ENCODE measurements at places on chromosomes 11 and 22.
A peak's percentile ranks its signal among the peaks of the same experiment; 100 is the strongest.

GRCh38 chr11:6129635-6130034 lies 22.2 kb downstream of the OR56B4 start:
- no peak for DNase-seq

GRCh38 chr22:37571258-37571991 lies 8.5 kb downstream of the LGALS2 start:
- DNase-seq: no peak

GRCh38 chr22:39955675-39956074 lies 4.5 kb upstream of the TMA7B start:
- DNase-seq: no peak

DNA sequence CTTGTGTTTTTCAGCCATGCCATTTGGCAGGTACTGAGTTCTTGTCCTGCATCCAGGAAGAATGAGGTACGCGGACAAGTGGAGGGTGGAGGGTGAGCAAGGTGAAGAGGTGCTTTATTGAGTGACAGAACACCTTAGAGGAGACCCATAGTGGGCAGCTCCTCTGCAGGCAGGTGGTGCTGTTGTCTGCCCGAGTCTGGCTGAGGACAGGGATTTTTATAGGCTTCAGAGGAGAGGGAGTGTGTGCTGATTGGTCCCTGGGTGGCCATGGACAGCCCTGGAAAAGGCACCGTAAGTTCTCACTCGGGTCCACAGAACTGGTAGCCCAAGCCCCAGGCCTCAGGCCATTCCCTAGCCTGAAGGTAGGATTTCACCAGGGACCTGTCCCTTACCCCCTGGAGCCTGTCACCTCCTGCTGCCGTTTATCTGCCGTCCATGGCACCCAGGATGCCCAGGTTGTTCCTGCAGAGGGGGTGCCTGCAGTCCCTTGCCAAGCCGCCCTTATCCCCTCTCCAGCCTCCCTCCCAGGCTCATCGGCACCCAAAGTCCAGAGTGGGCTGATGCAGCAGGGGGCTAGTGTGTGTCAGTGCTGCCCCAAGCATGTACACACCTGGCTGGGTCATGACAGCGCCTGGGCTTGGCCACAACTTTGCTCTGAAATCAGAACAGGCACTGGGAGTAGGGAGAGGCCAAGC lies 213.6 kb downstream of the LRRC4C start:
- no peak for DNase-seq

GRCh38 chr11:69369210-69369825 lies 75.4 kb downstream of the MYEOV start:
- DNase-seq: no peak

DNA sequence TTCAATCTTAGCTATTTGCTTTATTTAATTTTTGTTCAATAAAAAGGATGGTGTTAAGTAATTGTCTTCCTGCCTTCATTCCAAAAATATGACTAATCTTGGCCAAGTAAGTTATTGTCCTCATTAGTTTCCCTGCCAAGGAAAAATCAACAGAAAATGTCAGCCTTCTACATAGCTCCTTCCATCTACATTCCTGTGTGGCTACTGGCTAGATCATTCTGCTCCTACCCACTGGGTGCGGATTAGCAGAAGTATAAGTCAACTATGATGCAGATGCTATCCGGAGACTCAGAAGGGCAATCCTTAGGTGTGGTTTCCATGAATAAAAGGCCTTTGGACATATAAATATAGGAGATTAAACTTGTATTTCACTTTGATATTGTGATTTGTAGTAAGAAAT lies 154.4 kb downstream of the SBF2 start:
- DNase-seq: no peak

DNA sequence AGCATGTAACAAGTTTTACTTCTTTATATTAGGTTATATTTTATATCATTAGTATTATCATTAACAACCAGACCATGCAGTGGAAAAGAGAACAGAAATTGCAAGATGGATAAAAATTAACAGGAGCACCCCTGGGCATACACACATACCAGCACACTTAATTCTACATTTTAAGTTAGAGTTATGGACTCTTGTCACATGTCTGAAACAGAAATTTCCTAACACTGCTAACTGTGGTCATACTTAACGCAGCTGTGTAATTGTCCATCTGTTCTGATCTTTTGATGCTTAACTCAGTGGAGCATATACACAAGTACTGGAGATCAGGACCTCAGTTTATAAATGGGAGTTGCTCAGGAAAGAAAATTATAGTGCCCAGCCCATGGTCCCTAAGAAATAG lies 358 bp downstream of the OR52H1 start:
- no peak for DNase-seq

GRCh38 chr11:69874984-69875624 lies 55.9 kb upstream of the FGF3 start:
- no peak for DNase-seq

- no peak for DNase-seq
These were observed 71.9 kb upstream of the HORMAD2 start for GRCh38 chr22:30008401-30008800.

DNA sequence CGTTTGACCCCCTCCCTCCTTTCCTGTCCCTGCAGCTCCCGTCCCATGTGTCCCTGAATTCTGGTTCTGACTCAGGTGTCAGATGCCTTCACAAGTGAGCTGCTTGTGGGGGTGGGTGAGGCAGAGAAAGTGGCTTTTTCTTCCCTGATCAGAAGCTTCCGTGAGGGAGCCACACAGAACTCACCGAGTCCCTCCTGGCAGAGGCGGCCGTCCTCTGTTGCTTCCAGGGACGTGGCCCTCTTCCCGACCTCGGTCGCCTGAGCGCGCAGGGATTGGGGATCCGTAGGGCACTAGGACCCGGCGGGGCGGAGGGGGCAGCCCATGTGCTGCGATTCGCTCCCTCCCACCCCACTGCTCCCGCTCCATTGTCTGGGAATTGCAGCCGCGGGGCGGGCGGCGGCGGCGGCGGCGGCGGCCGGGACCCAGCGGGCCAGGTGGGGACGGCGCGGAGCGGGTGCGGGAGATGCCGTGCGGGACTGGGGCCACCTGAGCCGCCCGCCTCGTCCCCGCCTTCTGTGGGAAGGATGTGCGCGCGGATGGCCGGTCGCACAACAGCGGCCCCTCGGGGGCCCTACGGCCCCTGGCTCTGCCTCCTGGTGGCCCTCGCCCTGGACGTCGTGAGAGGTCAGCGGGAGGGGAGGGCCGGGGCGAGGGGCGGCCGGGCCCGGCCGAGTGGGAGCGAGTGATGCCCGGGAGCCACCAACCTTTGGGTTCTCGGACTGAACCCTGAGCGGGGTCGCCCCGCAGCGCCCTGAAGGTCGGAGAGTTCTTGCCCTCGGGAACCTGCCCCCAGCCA lies at the start of gene TMEM132A:
Gene TMEM132A, plus strand, starts transcription at position 351 of the 796 bp plus-strand sequence. Its CDS starts 174 bp downstream, at position 525.
- no peak for DNase-seq

GRCh38 chr11:7846003-7846402 lies 49.3 kb upstream of the OR5P2 start:
- no peak for DNase-seq

- no peak for DNase-seq
These were observed 22.6 kb upstream of the MGAT3 start for GRCh38 chr22:39434243-39434653.

DNA sequence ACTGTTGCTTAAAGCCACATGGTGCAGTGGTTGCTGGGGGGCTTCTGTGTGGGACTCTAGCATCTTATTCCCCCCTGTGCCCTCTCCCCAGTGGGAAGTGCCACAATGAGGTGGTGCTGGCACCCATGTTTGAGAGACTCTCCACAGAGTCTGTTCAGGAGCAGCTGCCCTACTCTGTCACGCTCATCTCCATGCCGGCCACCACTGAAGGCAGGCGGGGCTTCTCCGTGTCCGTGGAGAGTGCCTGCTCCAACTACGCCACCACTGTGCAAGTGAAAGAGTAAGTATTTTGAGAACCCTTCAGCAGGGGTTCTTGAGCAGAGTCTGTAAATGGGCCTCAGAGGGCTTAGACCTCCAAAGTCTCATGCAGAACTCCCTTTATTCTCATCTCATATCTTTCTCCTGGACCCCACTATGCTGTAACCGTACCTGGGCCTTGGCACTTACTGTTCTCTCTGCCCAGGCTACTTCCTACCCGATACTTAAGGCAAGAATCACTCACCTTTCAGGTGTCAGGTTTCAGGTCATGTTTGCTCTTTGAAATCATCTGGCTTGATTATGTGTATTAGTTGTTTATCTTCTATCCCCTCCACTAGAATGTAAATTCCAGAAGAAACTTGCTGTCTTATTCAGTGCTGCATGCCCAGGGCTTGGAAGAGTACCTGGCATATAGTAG lies 32.4 kb downstream of the PIK3IP1 start:
- no peak for DNase-seq

- DNase-seq: no peak
These were observed 75.6 kb upstream of the APOA1 start for GRCh38 chr11:116913000-116913399.

DNA sequence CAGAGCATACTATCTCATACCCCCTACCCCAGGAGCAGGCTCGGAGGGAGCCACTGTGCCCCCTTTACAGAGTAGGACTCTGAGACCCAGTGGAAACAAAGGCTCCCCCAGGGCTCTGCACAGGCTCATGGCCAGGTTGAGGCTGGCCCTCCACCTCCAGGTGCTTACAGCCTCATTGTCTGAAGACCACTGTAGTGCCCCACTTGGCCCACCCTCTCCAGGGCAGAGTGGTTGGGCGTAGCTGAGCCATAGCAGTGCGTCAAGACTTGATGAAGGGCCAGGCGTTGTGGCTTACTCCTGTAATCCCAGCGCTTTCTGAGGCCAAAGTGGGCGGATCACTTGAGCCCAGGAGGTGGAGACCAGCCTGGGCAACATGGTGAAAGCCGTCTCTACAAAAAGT lies 1.7 kb downstream of the ANKRD13D start:
- DNase-seq: no peak

DNA sequence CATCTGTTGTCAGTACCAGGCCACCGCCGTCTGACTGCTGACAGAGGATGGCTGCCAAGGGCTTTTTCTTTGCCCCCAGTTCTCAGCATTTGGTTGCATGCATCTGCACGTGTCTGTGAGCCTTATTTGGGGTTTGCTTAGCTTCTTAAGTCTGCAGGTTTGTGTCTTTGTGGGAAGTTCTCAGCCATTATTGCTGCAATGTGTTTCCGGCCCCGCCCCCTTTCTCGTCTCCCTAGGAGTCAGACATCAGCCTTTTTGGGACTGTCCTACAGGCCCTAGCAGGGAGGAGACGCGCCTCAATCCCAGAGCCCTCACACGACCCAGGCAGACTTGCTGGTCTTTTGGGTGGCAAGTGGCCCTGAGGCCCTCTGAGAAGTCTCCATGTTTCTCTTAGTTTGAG lies 8.0 kb downstream of the MOB2 start:
- DNase-seq: no peak

DNA sequence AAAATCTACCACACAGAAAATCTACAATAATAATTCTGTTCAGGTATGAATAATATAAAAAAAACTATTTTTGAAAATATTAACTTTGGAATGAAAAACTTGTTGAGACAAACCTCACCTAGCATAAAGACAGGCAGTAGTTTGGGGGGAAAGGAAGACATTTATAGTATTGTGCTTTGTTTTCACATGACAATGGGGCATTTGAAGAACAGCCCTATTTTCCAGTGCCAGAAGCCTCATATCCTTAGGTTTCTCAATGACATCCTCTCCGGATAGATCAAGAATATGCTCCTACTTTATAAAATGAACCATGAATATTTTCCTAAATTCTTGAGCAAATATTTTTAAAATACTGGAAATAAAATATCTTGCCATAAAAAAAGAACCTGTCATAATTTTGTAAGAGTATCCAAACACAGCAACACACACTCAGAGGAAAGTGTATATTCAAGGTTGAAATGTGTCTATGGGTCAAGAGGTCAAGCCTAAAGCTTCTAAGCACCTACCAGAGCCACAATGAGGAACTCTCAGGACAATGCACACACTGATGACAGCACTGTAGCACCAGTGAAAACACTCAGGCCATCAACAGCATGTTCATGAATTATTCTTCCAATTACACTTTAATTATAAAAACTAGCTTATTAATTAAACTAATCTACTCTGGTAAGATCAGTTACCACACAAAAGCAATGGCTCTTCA lies 68.7 kb downstream of the MRTFA start:
- no peak for DNase-seq

GRCh38 chr11:108805030-108805429 lies 140.2 kb downstream of the DDX10 start:
- DNase-seq: no peak

- peak; percentile 29 for DNase-seq
These were observed 89.8 kb downstream of the RPS6KA4 start for GRCh38 chr11:64448599-64449380.

- DNase-seq: no peak
These were observed 62.0 kb downstream of the PACS1 start for GRCh38 chr11:66131937-66132632.

GRCh38 chr11:126879516-126879915 lies 121.1 kb downstream of the KIRREL3 start:
- no peak for DNase-seq

GRCh38 chr11:129881570-129882170 lies 13.7 kb downstream of the NFRKB start:
- DNase-seq: no peak

- no peak for DNase-seq
These were observed 12.5 kb downstream of the SLC6A5 start for GRCh38 chr11:20611892-20612291.

- DNase-seq: no peak
These were observed 234.0 kb downstream of the ST3GAL4 start for GRCh38 chr11:126589492-126589803.

- no peak for DNase-seq
These were observed 55.3 kb downstream of the NFAM1 start for GRCh38 chr22:42376711-42377554.

DNA sequence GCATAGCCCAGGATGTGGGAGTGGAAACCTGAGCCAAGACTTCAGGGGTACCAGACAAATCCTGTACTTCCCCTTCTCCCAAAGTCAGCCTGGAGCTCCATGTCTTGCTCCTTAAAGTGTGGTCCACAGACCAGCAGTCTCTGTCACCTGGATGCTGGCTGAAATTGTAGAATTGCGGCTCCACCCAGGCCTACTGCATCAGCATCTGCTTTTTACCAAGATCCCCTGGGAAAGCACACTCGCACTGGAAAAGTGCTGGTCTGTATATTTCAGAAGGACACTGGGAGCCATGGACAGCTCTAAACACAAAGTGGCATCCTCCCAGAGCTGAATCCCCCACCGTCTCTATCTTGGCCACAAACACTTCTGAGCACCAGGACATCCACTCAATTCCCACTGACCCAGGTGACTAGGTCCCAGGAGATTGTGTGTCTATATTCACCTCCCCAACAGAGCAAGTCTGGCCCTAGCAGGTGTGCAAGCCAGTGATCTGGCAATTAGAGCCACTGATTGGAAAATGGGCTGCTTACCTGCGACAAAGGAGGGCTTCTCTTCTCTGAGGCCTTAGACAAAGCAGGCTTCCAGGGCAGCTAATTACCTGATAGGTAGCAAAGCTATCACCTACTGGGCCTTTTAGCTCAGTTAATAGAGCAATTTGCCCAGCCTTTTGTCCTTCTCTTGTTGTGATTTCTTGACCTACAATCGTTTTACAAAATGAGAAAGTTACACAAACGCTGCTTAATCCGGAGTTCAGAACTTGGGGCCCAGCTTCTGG lies 443.3 kb downstream of the MN1 start:
- no peak for DNase-seq

Measured in effector memory CD4-positive, alpha-beta T cell (primary cell).